ENCODE measurements at places on chromosomes 2 and 18.

DNA sequence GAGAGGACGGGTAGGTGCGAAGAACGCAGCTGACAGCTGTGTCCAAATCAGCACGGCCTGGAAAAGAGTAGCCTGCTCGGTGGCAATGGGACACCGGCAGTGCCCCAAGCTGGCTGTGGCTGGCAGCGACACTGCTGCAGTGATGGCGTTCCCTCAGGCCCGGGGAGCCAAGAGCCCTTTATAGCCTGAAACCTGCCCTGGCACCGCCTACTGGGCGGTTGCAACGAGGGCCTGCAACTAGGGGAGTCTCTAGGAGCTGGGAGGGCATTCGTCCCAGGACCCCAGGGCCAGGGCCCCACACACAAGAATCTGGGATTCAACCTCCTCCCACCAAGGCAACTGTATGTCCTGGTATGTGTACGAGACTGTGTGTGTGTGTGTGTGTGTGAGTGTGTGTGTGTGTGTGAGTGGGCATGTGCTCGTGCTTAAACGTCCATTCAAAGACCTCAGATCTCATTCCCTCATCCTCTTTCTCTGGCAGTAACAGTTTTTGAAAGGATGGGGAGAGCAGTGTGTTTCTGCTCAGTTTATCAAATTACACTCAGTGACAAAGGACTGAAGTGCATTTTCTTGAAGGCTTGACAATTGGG, 6.8 kb upstream of the CYP26B1 start:
- no peak for DNase-seq

DNA sequence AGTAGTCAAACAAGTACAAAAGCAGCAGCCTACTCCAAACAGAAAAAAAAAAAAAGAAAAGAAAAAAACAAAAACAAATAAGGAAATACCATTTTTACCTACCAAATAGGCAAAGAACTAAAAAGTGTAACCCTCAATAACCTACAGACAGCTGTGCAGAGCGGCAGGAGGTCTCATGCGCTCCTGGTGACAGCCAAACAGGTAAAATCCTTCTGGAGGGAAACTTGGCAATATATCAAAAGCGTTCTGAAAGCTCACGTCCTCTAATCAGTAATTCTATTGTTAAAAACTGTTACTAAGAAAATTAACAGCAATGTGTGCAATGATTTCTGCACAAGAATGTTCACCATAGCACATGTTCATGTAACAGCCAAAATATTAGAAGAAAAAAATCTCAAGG, 105.6 kb downstream of the AFF3 start:
- DNase-seq, result no peak

- DNase-seq, result no peak
Measured at GRCh38 chr2:102668171-102668570, 48.8 kb downstream of the SLC9A2 start.

DNA sequence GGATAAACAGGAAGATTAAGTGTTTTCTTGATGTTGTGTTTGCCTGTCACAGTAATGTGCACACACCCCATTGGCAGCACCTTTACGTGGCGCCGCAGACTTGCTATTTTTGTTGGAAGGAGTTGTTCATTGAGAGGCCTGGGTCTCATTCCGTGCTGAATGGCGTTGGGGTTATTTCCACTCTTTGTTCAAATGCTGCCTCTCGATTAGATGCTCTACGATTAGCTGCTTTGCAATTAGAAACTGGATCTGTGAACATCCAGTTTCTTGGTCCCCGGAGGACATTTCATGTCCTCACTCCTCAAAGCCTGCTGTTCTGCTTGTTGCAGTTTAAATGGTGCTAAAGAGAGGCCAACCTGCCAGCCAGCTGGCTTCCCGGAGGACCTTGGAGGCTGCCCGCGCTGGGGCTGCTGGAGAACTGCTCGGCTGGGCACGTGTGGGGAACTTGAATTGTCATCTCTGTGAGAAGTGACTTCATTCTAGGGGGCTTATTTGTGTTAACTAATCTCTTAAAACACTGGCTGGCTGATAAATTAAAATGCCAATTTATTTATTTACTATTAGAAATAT, 117.4 kb upstream of the NABP1 start:
- DNase-seq, result no peak

GRCh38 chr2:120635146-120635545, 100.5 kb upstream of the GLI2 start:
- no peak for DNase-seq

All from right hindlimb (tissue), 1 donor.